Epithelial cell of proximal tubule (primary cell): ENCODE measurements at places on chromosomes 3 and 15.

DNA sequence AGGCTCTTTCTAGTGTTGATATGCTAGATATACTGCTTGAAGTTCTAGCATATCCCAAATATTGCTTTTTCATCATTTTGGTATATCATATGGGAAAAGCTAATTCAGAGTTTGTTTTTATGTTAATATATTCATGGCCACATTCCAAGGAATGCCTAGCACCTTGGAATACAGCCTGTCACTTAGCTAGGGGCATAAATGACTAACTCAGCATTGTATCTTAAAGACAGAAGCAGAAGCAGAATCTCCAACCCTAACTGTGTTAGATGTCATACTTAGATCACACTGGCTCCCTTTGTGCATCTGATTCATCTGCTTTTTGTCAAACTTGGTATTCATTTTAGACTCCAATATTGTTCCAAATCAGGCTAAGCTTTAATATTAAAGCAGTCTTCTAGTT lies 130.8 kb upstream of the TSPAN3 start:
- DNase-seq: no peak

DNA sequence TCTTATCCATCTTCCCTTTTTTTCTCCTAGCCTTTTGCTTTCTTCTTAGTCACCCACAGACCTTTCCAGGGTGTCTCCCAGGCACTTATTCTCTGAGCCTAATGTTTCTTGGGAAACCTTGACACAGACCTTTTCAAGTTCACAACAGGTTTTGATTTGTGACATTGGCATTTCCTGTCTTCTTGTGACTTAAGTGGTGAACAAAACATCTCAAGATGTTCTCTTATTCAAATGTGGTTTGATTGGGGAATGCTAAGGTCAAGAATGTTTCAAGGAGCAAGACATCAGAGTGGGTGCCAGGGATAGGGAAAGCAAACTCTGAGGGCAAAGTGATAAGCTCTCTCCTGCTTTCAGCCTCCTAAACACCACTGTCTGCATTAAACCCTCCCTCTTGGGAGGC lies 68.2 kb upstream of the GSK3B start:
- DNase-seq: no peak

DNA sequence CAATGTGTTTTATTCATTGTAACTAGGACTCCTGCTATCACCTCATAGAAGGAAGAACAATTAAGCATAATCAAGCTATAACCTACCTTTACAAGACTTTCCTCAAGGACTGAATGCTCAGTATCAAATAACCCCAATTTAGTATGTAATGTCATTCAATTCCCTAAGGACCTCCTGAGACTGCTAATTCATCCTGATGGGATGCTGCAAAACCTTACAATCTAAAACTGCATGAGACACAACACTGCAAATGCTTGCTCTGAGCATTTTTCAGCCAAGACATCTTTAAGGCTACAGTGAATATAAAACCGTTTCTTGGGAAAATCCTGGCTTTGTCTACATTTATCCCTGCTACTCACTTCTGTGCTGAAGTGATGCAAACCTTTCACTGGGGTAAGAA lies 69.9 kb downstream of the RYK start:
- no peak for DNase-seq

GRCh38 chr3:21599890-21600289 lies 151.1 kb downstream of the ZNF385D start:
- no peak for DNase-seq

DNA sequence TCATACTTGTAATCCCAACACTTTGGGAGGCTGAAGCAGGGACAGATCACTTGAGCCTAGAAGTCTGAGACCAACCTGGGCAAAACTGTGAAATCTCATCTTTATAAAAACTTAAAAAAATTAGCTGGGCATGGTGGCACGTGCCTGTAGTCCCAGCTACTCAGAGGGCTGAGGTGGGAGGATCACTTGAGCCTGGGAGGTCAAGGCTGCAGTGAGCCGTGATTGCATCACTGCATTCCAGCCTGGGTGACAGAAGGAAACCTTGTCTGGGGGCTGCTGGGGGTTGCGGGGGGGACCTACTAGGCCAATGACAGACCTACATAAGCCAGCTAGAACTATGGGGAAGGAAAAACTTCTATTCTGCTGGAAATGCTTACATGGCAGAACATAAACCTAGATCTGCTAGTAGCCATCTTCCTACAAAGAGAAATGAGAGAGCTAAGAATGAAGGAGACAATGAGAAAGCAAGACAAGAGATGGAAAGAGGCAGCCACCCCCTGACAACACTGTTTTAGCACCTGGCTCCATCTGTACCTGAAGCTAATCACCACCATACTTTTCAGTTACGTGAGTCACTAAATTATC lies 23.9 kb downstream of the FOXP1 start:
- DNase-seq: no peak

DNA sequence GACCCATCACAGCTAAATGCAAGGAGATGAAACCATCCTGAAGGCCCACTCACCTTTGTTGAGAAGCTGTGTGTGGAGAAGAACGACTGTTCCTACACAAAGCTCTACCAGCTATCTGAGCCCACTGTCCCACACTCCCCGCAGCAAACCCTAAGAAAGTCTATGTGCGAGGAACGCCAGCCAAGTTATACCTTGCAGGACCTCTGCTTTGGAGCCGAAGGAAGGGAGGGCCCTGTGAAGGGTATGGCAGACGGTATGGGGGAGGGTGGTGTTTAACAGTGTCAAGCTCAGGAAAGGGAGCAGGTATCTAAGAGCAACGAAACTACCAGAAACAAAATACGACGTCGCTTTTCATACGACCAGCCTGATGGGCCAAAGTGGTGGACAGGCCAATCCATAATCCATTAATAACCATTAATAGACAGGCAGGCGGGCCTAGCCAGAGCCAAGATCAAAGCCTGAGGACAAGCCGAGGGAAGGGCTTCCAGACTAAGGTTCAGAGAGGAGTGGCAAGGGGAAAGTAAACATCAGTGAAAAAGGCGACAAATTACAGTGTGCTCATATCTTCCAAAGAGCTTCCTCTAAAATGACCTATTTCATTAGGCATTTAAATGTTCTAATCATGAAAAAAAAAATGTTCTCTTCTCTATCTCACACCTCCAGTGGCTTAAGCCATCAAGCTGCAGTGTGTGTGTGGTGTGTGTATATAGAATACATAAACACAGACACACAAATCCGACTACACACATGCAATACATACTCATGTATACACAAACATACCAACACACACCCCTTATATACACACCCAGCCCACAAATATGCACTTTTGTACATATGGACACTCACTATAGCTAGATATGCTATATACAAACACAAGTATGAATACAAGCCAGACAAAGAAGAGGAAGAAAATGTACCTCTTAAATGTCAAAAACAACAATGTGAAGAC lies 43.9 kb downstream of the PTPN23 start:
- DNase-seq: no peak

DNA sequence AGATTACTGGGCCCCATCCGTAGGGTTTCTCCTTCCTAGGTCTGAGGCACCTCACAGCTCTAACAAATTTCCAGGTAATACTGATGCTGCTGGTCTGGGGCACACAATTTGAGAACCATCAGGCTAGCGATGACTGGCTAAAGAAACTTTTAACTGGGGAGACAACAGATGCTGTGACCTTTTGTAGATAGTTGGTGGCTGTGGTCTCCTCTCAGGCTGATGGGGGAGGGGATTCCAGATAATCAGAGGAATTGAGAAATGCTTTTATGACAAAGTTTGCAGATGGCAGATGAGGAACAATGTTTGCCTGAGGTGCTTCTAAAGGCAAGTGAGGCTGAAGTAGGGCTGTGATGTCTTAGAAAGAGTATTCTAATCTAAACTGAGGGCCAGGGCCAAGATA lies 13.8 kb upstream of the CCR9 start:
- DNase-seq: no peak

DNA sequence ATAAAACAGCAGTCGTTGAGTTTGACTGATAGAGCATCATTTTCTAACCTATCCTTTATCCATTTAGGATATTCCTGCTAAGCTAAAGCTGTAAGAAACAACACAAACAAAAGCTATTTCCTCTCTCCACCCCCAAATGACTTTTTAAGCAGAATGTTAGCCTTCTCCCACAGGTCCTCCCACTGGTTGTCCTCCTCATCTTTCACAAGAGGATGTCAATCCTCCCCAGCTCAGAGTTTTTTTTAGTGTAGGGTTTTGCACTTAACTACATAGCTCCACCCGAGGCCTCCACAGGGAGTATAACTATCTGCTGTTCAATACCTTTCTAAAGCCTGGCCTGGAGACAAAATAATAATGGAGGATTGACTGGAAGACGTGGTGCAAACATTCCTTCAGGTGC lies 7.8 kb downstream of the SETMAR start:
- no peak for DNase-seq

- DNase-seq: no peak
Observed at GRCh38 chr15:35911052-35911777, 365.2 kb upstream of the DPH6 start.

- DNase-seq: no peak
Observed at GRCh38 chr3:123920383-123920782, 36.3 kb upstream of the MYLK start.
